ENCODE measurements at places on chromosomes 16 and 17.

DNA sequence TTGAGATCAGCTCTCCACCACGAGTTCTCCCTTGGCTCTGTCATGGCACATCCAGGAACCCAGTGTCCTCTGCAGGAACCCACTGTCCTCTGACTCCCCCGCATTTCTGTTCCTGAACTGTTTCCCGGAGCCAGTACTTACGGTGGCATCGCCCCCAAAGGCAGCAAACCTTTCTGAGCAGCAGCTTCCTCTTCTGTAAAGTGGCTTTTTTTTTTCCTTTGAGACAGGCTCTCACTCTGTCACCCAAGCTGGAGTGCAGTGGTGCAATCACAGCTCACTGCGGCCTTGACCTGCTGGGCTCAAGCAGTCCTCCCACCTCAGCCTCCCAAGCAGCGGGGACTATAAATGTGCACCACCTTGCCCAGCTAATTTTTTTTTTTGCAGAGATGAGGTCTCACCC lies 32.2 kb downstream of the NAGPA start:
- no peak for DNase-seq

GRCh38 chr17:27381007-27381501 lies 75.2 kb upstream of the KSR1 start:
- DNase-seq, result no peak

GRCh38 chr17:50620237-50620636 lies 14.4 kb upstream of the ABCC3 start:
- DNase-seq, result no peak

DNA sequence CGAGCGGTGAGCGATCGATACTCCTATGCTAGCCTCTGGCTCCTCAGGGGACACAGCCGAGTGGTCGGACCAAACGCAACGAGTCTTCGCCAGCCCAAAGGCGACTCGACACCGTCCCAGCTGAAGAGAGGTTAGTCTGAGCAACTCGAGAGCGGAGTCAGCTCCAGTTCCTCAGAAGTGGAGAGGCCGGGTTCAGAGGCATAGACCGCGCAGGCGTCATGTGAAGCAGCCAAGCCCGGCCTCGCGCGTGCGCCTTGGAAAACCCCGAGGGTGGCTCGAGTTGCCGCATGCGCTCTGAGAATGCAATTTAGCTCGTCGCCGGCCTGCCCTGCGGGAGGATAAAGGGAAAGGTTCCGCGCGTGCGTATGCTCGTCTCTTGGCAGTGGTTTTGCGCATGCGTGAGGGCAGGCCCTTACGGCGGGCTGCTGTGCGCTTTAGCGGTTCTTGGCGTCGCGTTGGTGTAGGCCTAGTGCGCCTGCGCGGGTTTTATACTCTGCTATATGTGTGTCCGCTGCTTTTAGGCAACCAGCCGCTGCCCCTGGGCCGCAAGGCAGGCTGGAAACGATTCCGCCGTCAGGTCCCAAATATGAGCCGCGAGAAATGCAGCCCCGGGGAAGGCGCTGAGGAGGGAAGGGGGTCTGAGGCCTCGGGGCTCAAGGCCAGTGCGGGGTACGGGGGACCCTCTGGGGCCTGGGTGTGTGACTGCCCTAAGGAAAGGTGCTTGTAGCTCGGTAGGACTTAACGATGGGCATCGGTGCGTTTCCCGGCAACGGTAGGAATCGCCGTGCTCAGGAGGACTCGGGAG lies at the start of gene KDM8:
TSS of gene KDM8 (plus strand) at position 20 of the 805 bp plus-strand sequence. CDS start 6,598 bp downstream, outside the sequence.
- peak; percentile 100 for DNase-seq

DNA sequence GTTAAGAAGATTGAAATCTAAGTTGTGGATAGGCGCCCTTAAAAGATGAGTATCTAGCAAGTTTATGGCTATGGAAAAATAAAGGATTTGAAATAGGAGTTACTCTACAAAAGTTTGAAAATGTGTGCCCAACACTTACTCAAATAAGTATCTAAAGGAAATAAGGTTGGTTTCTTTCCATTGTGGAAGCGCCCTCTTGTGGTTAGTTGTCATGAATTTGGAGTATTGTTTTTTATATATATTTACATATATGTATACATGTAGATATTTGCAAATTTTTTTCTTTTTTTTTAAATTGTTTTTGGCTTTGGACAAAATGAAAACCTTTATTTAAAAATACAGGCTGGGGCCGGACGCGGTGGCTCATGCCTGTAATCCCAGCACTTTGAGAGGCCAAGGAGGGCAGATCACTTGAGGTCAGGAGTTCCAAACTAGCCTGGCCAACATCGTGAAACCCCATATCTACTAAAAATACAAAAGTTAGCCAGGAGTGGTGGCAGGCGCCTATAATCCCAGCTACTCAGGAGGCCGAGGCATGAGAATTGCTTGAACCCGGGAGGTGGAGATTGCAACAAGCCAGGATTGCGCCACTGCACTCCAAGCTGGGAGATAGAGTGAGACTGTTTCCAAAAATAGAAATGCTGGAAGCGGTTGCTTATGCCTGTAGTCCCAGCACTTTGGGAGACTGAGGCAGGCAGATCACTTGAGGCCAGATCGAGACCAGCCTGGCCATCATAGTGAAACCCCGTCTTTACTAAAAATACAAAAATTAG lies 24.0 kb upstream of the VPS4A start:
- peak; percentile 63 for DNase-seq

- DNase-seq, result no peak
Observed at GRCh38 chr17:65055708-65056638, 567 bp downstream of the GNA13 start.

- no peak for DNase-seq
Observed at GRCh38 chr17:8109661-8110455, 8.5 kb downstream of the ALOXE3 start.

DNA sequence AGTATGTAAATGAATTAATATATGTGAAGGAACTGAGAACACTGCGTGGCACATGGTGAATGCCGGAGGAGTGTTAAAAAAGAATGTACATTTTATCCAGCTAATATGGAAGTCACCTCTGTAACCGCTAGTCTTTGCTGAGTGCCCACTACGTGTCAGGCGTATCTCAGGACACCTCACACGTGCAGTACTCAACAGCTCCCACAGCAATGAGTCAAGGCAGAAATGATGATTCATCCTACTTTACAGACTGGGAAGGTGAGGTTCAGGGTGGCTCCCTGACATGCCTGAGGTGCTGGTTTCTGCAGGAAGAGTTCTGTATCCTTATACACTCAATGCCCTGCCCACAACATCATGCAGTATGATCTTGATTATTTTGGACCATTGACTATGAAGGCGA lies 487.0 kb downstream of the HAPSTR1 start:
- DNase-seq, result no peak

DNA sequence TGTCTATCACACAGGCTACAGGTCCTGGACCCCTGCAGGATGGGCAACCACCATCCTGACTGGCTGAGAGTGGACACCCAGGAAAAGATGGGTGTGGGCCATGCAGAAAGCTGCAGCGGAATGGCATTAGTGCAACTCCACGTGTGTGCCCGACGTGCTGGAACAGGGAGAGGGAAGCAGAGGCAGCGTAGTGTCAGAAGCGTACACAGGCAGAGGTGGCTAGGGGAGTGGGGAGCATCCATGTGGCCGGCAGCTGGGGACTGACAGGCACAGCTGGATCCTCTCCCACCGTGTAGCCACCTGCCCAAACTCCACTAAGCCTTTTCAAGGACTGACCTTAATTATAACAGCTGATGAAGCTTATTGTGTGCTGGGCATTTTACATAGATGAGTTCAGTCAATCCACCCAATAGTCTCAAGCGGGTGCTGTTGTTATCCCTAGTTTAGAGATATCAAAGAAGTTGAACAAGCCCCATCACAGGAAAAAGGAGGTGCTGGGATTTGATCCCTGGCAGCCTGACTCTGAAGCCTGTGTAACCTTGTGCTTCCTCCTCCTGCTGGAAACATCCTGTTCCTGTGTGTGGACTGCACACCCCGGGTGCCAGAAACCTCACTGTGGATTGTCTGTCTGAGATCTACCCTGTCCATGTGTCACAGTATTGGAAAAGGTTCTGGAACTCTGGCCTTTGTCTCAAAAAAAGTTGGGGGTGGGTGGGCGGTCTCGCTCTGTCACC lies 114.0 kb downstream of the PRKCA start:
- DNase-seq, result no peak

DNA sequence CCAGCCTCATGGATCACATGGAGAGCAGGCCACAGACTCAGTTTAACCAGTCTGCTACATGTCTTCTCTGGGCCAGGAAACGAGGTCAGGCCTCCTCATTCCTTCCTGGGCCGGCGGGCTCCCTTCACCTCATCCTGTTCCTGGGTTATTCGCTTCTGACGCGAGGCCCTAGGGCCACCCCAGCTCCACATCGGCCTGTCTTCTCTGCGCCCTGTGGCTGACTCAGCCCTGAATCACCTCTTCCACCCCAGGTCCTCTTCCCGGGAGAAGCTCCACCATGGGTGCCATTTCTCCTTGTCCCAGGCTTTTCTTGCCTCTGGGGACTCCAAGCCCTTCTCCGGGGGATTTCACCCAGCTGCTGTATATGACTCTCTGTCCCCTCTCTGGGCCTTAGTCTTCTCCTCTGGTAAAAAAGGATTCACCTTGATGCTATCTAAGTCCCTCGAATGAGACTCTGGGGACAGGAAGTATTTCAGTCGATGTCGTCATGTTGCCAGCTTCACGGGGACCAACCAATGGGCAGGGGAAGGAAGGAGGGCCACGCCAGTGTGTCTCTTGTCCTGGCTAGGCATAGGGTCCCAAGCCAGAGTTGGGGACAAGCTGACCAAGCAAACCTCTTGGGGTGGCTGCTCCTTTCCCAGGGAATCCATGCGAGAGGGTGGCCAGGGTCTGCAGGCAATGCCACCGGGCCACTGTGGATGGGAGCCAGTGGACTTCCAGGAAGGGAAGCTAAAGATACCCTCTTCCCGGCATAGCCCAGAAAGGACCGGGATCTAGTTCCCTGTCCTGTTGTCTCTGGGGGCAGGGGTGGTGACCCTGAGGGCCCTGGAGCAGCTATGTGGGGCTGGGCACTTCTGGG lies 58.7 kb downstream of the SOCS3 start:
- DNase-seq, result no peak

DNA sequence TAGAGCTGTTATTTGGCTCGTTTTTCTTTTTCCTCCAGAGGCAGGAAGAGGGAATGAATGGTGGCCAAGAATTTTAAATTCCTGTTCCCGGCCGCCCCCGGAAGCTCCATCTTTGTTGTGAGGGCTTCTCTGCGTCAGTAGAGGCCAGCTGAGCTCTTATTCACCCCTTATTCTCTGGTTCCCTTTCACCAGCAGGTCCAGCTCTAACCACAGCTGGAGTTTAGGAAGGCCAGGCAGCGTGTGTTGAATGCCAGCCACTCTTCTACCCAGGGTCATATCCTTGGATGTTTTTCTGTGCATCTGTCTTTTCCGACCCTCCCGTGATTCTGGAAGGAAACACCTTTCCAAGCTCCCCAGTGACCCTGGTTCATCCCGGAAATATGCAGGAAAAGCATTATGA lies 570.5 kb downstream of the WWOX start:
- no peak for DNase-seq

DNA sequence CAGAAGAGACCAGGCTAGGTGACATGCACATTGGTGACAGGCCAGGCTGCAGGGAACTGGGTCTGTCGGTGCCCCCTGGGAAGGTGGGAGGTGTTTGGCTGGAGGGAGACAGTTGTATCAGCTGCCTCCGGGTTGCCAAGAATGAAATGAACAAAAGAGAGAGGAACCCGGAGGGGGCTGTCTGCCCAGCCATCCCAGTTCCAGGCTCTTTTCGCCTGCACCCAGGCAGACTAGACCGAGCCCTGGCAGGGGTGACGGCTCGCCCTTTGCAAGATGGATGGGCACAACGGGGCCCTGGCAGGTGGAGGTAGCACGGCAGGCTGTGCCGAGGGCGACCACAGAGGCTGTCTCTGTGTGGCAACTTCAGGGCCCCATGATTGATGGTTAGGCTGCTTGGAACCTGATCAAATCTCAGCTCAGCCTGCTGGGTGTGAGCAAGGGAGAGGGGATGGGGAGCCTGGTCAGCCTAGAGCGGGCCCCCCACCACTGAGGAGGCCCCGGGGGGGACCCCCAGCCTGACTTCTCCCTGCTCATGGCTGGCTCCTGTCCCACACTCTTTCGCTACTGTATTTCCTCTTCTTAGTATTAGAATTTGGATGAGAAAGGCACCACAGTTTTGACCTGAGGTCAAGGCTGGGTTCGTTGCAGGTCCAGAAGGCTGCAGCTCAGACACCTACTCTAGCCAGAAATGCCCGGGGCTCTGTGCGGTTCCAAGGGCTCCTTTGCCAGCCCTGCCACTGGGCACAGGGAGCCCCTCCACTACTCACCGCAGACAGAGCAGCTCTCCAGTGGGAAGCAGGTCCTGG lies 118.9 kb upstream of the CHMP6 start:
- no peak for DNase-seq

GRCh38 chr16:19963301-19963700 lies 78.7 kb upstream of the GPRC5B start:
- no peak for DNase-seq

DNA sequence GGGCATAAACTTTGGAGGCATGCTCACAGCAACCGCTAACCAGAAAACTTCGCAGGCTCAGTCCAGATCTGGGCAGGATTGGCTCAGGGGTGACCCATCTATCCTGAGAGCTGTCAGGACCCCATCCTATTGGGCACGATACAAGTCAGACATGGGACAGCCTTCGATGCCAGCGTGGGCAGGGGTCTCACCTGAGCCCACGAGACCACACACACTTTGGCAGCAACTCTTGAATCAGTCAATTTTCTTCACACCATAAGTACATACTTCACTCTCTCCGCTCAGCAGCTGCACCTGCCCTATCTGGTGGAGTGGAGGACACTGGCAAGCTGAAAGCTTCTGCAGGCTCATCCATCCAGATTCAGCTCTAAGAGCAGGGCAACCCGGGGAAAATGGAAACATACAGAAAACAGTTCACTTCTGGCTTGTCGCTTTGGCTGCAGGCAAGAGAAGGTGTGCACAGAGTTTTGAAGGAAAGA lies 48.3 kb downstream of the ZFHX3 start:
- DNase-seq, result no peak

DNA sequence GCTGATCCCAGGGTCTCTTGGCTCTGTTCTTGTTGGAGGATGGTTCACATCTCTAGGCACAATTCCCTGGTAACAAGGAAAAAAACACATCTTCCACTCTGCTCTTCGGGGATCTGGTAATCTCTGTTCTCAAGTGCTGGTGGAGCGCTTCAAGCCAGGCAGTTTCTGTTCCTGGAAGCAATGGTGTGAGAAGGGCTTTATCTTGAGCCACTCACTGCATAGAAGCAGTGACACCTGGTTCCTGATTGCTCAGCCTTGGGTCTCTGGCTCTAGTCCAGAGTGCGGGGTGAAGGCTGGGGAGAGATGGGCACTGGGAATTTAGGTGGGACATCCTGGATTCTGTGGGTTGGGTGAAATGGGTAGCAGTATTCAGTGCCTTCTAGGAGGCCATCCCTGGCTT lies 14.1 kb downstream of the AKAP1 start:
- DNase-seq, result no peak

DNA sequence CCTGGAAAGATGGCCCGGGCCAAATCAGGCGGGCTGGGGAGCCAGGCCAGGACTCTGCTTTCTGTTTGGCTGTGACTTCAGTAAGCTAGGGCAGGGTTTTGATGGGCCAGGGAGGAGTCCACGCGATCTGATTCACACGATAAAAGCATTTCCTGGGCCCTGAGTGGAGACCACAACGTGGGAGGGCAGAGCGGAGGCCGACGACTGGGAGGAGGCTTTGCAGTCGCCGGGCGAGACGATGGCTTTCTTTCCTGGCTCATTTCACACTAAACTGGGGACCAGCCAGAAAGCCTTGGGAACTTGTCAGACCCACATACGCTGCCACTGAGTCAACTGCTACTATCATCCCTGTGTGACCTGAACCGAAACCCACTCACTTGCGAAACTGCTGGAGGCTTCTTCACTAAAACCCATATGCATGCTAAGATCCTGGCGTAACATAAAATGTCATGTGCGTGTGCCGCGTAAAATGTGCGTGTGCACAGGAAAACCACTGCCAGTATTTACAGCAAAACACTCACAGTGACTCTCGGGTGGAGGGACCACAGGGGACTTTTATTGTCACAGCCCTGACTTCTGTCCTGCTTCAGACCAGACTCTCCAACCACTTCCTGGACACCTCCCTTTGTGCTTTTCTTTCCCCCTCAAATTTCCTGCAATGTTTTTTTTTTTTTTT lies 14.2 kb upstream of the RHBDF2 start:
- DNase-seq, result no peak

Measured in fibroblast of the conjunctiva (primary cell).